NB4 (cell line): ENCODE measurements at places on chromosomes 11 and 22.

DNA sequence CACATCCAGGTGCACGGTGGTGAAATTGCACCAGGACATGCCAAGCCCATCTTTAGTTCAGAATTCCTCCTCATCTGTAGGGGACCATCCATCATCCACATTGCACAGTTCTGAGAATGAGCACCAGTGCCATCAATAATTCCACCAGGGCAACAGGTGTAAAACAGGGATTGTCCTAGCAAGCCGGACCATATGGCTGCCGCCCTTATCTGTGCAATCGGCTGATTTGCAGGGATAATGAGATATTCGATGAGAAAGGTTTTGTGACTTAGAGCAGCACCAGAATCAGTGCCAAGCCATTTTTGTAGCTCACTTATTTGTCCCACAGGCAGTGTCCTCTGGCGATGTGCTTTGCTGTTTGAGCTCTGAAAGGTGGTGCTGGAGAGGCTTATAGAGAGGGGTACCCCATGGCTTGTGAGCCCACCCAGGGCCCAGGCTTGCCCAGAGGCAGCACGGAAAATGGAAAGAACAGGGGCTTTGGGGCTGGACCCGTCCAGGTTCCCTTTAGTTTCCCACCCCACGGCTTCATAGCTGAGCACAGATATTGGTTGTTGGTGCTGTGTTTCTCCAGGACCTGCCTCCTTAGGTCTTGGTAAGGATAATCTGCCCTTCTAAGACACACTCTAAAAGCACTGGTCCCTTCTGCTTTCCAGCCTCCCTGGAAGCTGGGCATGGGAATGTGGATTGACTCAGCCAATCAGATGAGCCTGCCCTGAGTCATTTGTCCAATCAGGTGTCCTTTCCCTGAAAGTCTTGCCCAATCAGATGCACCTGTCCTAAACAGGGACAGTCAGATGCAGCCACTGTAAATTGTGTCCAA, 84.0 kb upstream of the SHANK2 start:
- DNase-seq: no peak

DNA sequence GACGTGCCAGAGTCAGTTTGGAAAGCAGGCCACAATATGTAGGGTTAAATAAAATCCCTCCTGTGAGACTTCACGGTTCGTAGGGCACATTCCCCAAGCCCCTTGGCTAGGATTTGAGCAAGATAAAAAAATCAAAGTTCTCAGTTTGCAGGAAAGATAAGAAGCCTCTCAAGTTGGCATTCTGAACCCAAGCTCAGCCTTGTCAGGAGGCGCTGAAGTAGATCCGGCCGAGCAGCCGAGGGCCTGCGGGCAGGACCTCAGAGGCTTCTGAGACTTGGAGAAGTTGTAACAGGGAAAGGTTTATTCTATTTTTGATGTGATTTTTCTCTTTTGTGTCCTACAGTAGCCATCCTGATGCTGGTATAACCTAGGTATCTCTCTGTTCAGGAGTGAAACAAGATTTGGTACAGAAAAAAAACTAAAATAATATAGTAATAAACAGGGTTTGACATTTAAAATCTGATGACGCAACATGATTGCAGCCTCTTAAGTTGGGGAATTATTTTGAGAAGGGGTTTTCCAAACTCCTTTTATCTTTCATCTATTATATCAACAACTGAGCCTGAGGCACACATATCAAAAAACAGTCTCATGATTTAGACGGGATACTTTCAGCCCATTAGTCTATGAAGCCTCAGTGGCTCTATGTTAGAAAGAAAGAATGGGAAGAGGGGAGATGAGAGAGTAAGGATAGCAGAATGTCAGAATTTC, 10.1 kb downstream of the PATE2 start:
- no peak for DNase-seq

DNA sequence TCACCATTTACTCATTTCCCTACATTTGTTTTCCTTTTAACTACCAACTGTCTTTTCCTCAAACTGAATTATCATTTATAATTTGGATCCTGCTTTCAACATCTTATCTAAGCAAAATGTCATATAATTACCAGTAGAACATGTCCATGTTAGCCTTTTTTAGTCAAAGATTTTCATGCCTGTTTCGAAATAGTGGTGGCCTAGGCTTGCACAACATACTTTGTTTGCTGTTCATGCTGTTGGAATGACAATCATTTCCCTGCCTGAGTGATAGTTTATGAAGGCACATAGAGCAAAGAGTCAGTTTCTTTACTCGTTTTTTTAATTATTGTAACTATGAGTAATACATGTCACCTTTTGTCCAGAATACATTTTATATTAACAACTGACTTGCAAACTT, 144.3 kb upstream of the ANO3 start:
- peak; percentile 2 for DNase-seq

GRCh38 chr11:1508491-1508891, 21.9 kb upstream of the MOB2 start:
- DNase-seq: no peak

DNA sequence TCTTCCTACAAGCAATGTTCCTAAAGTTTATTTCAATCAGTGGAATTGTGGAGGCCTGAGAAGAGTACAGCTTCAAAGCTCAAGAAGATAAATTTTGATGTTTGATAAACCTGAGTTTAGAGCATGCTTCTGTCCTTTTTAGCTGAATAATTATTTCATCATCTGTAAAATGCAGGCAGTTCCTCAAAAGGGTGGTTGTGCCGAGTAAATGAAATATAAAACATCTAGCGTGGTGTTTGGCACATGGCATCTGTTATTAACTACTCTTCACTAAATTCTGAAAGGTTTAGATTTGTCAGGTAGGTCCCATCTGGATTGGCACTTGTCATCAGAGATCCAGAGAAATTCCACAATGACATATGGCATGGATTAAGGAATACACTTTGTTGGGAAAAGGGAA, 155.1 kb downstream of the DDX10 start:
- DNase-seq: peak; percentile 23

DNA sequence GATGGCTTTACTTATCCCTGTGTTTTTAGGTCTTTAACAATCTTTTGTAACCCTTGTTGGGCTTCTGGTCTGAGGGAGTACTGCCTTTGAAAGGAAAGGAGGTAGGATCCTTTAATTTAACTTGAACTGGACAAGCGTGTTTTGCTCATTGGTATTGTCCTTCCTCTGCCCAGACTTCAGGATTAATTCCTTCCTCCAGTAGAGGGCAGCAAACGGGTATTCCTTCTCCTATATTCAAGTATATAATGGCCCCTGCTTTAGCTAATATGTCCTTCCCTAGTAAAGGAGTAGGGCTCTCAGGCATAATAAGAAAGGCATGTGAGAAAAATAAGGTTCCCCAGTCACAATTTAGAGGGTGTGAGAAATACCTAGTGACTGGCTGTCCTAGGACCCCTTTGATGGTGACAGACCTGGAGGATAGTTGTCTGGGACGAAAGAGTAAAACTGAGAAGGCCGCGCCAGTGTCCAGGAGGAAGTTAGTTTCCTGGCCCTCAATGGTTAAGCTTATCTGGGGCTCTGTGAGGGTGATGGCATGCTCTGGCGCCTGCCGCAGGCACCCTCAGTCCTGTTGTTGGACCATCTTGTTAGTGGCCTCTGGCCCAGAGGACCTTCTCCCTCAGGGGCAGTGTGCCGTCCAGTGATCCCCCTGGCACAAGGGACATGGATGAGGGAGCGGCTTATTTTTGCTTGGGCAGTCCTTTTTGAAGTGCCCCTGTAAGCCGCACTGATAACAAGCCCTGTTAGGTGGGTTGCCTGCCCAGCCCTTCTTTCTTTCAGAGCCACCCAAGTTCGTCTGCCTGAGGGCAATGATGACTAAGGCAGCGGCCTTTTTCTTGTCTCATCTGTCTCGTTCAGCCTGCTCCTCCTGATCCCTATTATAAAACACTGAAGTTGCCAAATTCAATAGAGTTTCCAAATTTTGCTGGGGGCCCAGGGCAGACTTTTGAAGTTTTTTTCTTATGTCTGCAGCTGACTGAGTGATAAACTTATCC, 51.8 kb downstream of the C11orf71 start:
- peak; percentile 68 for DNase-seq

GRCh38 chr11:45193695-45194094, 47.3 kb downstream of the PRDM11 start:
- DNase-seq: no peak

DNA sequence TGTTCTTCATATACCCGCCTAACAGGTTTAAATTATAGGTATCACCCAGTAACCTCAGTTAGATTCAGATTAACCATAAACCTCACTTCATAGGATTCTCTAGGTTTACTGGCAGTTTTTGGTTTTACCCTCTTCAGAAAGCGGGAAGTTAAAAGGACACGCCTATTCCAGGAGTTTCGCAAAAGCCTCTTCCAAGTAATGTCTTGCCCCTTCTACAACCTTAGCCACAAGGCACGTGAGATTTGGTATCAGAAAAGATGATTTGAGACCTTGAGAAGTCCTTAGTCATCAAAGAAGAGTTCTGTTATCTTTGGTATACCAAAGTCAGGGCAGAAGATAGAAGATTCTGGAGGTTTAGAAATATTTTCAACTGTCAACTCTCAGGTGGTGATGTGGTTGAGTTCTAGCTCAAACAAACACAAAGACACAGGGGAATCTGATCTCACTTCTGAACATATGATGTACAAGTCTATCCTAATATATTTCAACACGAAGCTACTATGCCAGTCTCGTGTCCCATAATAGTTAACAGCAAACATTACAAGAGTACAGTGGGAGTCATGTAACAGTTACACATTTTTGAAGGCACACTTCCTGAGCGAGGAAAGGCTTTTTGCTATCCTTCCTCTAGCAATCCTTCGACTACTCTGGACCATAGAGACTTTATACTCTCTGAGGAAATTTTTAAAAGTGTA, 103.5 kb downstream of the USP35 start:
- peak; percentile 98 for DNase-seq

DNA sequence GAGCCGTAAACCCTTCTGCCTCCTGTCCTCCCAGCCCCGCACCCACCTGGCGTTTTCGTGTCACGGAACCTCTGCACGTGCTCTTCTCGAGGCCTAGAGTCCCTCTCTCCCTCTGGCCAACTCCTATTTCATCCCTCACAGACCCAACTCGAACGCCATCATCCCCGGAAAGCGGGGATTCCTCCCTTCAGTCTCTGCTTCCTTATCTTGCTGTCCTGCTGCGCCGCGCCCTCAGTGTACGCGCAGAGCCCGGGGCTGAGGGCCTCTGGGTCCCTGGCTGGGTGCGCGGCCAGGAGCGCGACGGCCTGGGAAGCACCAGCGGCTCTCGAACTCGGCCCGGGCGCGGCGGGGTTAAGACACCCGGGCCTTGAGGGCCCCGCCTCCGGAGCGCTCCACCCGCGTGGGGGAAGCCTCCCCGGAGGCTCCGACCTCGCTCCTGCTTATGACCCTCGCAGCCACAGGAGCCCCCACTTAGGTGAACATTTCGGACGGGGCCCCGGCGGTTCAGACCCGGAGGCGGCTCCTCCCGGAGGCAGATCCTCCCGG, 398 bp upstream of the ATG16L2 start:
- no peak for DNase-seq

DNA sequence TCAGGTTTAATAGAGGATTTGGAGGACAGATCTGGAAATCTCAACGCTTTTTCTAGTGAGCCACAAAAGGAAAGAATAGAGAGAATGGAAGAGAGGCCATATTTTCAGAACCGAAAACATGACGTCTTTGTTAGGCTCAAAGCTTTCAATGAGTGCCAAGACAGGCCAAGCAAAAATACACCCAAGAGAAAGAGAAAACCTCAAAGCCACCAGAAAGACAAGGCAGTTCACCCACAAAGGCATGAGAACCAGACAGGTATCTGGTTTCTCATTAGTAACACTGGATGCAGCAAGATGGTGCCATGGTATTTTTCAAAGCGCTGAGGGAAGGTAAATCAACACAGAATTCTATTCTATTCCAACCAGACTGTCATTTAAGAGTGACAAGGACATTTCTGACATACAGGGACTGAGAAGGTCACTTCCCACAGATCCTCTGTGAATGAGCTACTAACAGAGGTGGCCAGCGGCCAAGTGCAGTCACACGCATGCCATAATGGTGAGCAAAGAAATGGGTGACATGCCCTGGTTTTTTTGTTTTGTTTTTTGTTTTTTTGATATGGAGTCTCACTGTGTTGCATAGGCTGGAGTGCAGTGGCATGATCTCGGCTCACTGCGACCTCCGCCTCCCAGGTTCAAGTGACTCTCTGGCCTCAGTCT, 41.9 kb downstream of the TOLLIP start:
- no peak for DNase-seq

DNA sequence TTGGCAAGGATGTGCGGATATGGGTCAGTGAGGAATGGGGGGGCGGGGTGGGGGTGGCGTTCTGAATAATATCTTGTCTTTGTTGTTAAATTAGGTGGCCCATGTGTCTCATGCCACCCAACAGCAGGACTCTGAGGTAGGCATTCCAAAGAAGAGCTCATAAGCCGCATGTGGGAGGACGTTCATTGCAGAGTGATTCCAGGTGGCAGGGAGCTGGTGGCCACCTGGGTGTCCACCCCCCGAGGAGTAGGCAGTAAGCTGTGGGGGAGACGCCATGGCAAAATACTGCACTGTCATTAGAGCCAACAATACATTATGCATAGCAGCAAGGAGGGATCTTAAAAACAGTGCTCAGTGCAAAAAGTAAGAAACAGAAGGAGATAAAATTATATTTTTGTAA, 14.3 kb upstream of the CAPN5 start:
- no peak for DNase-seq

- no peak for DNase-seq
Measured at GRCh38 chr11:117083011-117083935, 15.0 kb downstream of the SIK3 start.

DNA sequence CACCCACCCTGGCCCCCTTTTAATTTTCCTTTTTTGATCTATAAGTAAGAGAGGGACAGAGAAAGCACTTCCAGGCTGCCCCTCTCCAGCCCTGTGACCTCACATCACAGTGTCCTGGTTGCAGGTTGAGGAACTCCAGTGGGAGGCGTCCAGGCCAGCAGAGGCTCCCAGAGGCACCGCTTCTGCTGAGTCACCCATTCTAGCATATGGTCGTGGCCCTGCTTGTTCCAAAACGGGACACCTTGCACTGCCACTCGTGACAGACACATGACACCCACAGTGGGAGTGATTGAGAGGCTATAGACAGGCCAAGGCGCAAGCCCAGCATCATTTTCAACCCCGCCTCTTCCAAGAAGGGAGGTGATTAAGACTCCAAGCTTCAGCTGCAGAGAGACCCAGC, 16.0 kb upstream of the TMPRSS4 start:
- no peak for DNase-seq

DNA sequence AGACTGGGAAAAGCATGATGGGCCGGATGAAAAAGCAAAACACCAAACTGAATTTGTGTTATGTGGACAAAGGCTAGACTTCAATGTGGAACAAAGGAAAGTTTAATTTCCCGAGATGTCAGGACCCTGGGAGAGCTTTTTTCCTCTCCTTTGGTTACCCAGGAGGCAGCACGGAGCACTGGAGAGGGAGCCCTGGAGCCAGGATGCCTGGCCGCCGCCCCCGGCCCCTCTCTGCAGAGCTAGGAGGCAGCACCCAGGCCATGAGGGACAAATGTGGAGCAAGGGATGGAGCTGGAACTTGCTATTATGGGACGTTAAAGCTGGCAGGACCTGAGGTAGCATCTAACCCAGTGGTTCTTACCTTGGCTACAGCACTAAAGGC, 108.9 kb downstream of the MORC2 start:
- no peak for DNase-seq
